Fibroblast of the conjunctiva (primary cell): ENCODE measurements at places on chromosomes 3 and 15.

GRCh38 chr3:147361454-147362420 is 44.6 kb downstream of the ZIC4 start:
- DNase-seq = no peak

GRCh38 chr3:127662001-127662469 is 10.7 kb upstream of the ABTB1 start:
- DNase-seq = no peak

DNA sequence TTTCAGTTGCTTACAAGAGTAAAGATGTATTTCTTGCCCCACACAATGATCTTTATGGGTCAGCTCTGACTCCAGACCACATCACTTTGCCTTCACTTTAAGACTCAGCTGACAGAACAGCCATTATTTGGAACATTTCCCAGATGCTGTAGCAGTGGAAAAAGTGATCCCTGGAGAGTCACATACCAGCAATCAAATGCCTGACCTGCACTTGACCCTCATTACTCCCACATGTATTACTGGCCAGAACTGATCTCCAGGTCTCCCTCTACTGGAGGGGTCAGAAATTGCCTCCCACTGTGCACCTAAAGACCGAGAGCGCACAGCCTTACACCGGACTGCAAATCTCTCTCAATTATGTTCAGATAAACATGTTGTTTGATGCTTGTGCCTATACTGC is 88.6 kb upstream of the ZNF385D start:
- DNase-seq = peak; percentile 80

GRCh38 chr15:57286446-57287122 is 89.7 kb upstream of the CGNL1 start:
- no peak for DNase-seq

- peak; percentile 77 for DNase-seq
These were observed 186.5 kb upstream of the GAP43 start for GRCh38 chr3:115436767-115437301.

GRCh38 chr3:13189639-13190377 is 116.6 kb upstream of the IQSEC1 start:
- no peak for DNase-seq

DNA sequence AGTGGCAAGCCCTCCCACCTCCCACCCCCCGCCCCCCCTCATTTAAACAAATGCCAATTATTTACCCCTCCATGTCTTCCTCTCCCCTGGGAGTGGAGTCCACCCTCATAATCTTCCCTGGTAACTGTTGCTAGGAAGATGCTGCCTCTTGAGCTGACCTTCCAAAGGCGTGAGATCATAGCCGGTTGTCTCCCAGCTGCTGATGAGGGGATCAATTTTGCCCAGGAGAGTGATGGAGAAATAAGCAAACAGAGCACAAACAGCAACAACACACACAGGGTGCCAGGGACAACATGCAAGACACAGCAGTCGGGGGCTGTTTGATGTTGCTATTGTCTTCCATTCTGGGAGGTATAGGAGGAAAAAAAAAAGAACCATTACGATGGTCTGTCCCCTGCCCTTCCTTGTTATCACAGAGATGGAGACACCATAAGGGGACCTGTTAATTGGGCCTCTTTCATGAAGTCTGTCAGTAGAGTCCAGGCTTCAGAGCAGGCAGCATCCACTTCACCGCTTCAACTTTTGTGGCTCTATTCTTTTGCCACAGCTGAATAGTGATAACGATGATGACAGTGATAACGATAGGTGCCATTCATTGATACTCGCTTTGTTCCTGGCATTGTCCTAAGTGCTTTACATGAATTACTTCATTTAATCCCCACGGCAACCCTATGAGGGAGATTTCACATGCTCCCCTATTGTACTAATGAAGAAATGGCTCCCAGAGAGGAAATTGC is 76.9 kb upstream of the RGMA start:
- DNase-seq = no peak

DNA sequence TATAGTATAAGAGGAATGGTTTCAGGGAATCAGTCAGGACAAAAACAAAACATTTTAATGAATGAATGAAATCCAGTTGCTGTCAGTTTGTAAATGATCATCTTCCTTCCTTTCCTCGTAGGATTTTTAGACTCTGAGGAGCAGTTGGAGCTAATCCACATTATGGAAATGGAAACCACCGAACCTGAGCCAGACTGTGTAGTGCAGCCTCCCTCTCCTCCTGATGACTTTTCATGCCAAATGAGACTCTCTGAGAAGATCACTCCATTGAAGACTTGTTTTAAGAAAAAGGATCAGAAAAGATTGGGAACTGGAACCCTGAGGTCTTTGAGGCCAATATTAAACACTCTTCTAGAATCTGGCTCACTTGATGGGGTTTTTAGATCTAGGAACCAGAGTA is 3.1 kb downstream of the TIPARP start:
- no peak for DNase-seq

- DNase-seq = no peak
These were observed 13.2 kb upstream of the GNB4 start for GRCh38 chr3:179464323-179465092.

DNA sequence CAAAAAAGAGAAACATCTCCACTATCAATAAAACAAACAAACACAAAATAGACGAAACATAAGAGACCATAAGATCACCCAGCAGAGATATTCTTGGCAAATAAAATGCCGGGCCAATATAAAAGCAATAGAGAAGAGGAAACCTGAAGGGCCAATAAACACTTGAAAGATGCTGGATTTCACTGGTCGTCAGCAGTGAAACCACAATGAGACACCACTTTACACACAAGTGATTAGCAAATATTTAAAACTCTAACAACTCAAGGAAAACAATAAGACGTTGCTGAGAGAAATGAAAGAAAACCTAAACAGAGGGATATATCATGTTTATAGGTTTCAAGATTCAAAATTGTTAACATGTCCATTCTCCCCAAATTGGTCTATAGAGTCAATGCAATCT is 148.5 kb downstream of the WDR76 start:
- DNase-seq = no peak

DNA sequence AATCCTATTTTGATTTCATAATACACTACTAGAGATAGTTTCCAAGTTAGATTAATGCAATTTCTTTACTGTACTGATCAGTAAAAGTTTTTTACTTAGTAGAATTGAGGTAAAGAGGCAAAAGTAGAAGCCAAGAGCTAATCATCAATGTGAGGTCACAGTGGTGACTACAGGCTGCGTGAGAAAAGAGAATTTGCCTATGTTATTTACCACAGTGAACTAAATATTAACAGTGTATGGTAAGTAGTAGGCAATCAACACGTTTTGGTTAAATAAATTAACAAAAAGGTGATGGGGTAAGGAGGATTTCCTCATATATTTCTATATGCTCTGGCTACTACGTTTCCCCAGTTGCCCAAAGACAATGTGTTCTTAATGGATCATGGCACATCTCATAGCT is 202.2 kb upstream of the CMC1 start:
- DNase-seq = no peak

DNA sequence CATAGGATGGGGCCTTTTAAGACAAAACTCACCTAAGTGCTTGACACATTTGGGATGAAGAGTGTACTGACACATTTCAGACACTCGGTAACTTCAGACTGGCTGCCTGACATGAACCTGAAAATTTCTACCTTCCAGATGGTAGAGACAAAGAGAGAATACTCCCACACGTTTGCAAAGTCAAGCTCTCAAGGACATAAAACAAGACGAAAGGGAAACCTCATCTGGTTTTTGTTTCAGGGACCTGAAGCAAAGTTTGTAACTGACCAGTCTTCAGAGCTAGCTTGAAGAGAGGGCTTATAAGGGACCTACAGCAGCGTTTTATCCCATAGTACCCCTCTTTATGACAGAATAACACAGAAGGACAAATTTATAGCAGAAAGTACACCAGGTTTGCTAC is 41.9 kb downstream of the ZNF621 start:
- no peak for DNase-seq

GRCh38 chr3:81788610-81789009 is 27.2 kb upstream of the GBE1 start:
- no peak for DNase-seq

GRCh38 chr3:1693145-1693544 is 405.5 kb upstream of the CNTN4 start:
- DNase-seq = no peak

DNA sequence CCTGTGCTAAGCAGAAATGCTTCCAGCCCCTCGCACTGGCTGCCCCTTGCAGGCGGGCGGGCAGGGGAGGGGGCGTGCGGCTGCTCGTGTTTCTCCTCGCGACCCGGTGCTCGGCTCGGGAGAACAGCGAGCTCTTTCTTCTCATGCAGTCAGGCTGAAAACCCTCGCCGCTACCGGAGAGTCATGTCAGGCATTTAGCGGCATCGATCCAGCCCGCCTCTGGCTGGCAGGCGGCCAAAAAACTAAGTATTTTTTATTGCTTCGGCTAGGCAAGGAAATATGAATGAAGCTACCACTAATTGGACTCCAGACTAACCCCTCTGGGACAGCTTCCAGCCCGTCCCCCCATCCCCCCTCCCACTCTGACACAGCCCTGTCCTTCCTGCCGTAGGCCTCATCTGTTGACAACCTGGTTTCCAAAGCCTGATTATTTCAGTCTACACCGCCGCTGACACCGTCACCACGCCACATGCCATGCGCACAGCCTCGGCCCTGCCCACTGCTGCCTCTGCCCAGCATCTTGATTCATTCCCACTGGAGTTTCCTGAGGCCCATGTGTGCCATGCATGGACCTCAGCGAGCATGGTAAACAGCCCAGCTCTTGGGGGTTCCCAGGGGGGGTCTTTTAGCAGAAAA is 35.3 kb downstream of the TLE3 start:
- DNase-seq = peak; percentile 80

DNA sequence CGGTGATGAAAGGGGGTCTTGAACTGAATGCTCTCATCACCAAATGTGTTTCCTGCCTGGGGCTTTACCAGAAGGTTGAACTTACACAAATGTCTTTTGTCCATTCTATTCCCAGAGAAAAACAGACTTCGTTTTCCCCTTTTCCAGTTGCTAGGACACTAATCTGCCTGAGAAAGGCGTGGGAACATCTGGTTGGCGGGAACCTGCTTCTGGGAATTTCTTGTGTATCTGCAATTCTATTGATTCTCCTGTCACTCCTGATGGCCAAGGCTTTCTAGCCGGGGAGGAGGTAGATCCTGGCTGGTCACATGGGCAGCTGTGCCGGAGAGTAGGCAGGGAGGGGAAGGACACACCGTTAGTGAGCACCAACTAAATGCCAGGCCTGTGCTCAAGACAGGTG is 31.1 kb upstream of the CCDC174 start:
- no peak for DNase-seq

DNA sequence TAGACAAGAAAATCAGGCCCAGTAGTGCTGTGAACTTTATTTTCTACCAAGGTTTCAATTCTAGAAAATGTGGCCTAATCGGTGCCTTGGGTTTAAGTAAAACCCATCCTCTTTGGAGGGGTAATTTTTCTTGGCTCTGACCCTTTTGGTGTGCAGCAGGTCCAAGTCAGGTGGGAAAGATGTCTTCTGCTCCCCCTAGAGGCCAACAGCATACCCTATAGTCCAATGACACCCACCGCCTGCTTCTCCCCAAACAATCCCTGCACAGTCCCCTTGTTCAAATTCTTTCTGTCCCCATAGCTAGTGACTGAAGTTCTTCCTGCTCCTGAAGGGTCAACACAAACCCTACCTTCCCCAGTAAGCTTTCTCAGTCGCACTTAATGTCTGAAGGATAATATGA is 261.8 kb upstream of the GOLGA6L4 start:
- DNase-seq = no peak

GRCh38 chr3:128197855-128198254 is 44.6 kb downstream of the EEFSEC start:
- DNase-seq = no peak

GRCh38 chr15:62999923-63000561 is 42.5 kb upstream of the TPM1 start:
- DNase-seq = no peak

- no peak for DNase-seq
These were observed 5.9 kb upstream of the CALML4 start for GRCh38 chr15:68210821-68211655.

DNA sequence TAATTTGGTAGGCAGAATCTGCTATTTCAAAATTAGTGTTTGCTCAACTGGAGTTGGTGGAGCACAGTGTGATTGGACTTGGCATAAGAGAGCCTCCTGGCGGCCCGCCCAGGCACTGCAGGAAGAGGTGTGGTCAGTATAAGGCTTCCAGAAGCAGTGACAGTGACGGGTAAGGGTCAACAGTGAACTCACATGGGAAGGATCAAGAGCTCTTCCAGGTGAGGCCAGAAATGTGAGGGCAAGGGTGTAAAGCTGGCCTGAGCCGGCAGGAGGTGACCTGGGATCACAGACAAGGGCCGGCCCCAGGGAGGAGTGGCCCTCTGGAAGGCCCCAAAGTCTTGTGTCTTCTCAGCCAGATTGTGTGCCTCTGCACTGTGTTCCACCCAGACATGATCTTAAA is 93.2 kb upstream of the RNF7 start:
- DNase-seq = peak; percentile 32

DNA sequence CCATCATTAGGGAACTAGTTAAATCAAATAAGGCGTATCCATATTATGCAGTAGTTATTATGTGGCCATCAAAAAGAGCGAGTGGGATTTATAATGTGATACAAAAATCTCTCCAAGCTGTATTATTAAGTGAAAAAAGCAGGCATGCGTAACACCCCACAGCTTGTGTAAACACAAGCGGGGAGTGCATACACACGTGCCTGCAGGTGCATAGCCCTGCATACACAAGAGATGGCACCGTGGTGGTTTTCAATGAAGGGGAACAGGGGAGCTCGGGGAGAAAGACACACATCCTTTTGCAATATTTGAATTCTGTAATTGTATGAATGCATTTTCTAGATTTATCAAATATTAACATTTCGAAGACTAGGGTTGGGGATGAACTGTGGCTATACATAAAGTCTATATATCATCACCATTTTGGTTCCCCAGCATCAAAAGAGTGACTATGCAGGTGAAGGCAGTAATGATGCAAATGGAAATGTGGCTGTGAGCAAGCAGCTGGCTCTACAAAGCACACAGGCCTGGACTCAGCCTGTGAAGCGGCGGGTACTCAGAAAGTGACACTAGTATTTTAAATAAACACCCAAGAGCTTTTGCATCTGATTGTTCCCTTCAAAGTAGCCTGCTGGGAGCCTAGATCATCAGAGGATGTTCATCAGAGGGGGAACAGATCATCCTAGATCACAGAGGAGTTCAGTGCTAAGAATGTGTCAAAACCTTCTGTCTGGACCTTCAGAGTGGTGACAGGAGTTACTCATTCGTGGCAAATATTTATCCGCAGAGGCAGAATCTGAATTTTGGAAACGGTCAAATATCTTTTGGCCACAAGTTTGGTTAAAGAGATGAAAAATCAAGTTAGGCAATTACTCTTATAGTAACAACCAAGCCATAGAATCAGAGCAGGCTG is 9.4 kb upstream of the KIF7 start:
- DNase-seq = no peak

DNA sequence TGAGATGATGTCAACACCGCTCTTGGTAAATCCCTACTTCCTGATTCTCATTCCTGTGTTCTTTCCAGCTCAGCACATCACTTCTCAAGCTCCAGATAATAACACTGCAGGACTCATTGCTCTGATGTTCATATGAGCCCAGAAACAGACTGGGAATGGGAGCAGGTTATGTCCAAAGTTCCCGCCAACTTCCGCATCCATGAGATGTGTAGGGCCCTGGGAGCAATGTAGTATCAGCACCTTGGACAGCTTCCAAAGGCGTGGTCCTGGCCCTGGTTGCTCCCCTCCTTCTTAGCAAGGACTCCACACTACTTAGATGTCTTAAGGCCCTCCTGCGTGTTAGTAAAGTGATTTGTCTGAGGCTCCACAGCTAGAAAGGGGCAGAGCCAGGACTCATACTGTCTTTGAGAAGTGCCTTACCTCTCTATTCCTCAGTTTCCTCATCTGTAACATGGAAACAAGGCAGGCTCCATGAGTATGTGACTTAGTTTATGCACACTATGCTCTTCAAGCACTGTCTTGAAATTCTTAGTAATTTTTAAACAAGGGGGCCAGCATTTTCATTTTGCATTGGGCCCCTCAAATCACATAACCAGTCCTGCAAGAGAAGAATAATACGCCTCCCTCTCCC is 27.9 kb upstream of the SLC6A1 start:
- no peak for DNase-seq
